A549 treated with AZD2906 at 1 μM for 4 hours (cell line): ENCODE measurements at places on chromosomes 1 and 21. TPM values are rescaled to one million over a fixed set of nuclear protein-coding genes. Genes with fewer than 3 reads are reported as not detected.

ELOVL1 gene
- 138 to 155 TPM (median 146 TPM) in 5 replicates for total RNA-seq

RPRD2 gene
- total RNA-seq: 12.9 to 13.6 TPM (median 13.3 TPM) in 5 replicates

NPHS2 gene
- total RNA-seq: not detected in 5 replicates

C4BPB gene
- 1.1 to 2.1 TPM (median 1.5 TPM) in 5 replicates for total RNA-seq

OR2G6 gene
- not detected in 5 replicates for total RNA-seq

SEC16B gene
- 0.62 to 1.3 TPM (median 1.00 TPM) in 5 replicates for total RNA-seq

INTS3 gene
- 17.0 to 22.0 TPM (median 20.2 TPM) in 5 replicates for total RNA-seq

PLA2G4A gene
- 7.6 to 9.8 TPM (median 8.8 TPM) in 5 replicates for total RNA-seq

RAP1GAP gene
- 8.3 to 10.5 TPM (median 9.7 TPM) in 5 replicates for total RNA-seq
